ENCODE measurements at places on chromosomes 16 and 17. TPM values are rescaled to one million over a fixed set of nuclear protein-coding genes. Genes with fewer than 3 reads are reported as not detected.

GRCh38 chr17:17813055-17813724, 23.6 kb downstream of the SREBF1 start:
- no peak for DNase-seq
- no peaks in the 10 kb centered on the region for H3K36me3 ChIP-seq
- no peak overlapping the region for H3K4me3 ChIP-seq
- H3K27ac ChIP-seq = no peak overlapping the region
- H3K4me1 ChIP-seq = peaks cover 4% of the 10 kb centered on the region
- H3K27me3 ChIP-seq = peaks cover 43% of the 10 kb centered on the region

DNA sequence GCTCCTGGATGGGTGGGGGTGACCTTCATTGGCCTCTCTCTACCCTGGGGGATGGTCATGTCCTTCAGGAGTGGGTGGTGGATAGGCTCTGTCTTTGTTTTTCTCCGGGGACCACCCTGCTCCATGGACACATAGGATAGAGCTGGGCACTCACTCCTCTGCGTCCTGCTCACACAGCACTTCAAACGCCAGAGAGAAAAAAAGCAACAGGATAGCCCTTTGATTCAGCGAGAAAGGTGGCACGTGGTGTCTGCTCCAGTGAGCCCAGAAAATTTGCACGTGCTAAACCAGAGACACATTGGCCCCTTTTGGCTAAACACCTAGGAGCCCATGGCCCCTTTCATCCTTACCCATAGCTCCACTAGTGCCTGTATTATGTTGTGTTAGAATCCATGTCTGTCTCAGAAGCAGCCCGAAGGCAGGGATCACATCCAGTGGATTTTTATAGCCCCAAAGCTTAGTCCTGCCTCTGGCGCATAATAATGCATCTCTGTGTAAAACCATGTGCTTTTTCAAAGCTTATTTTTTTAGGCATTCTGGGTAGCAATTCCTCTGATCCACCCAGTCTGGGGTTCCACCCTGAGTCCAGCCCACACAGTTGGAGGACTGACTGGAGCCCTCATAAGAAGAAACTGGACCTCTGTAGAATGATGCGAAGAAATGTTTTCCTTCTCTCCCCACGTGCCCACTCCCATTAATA, 90.1 kb downstream of the ASIC2 start:
- peaks cover 3% of the 10 kb centered on the region for H3K27me3 ChIP-seq
- H3K4me3 ChIP-seq = no peak overlapping the region
- H3K27ac ChIP-seq = no peak overlapping the region
- no peak for DNase-seq
- peaks cover 7% of the 10 kb centered on the region for H3K36me3 ChIP-seq

Gene PPP1R1B
- total RNA-seq = not detected

DNA sequence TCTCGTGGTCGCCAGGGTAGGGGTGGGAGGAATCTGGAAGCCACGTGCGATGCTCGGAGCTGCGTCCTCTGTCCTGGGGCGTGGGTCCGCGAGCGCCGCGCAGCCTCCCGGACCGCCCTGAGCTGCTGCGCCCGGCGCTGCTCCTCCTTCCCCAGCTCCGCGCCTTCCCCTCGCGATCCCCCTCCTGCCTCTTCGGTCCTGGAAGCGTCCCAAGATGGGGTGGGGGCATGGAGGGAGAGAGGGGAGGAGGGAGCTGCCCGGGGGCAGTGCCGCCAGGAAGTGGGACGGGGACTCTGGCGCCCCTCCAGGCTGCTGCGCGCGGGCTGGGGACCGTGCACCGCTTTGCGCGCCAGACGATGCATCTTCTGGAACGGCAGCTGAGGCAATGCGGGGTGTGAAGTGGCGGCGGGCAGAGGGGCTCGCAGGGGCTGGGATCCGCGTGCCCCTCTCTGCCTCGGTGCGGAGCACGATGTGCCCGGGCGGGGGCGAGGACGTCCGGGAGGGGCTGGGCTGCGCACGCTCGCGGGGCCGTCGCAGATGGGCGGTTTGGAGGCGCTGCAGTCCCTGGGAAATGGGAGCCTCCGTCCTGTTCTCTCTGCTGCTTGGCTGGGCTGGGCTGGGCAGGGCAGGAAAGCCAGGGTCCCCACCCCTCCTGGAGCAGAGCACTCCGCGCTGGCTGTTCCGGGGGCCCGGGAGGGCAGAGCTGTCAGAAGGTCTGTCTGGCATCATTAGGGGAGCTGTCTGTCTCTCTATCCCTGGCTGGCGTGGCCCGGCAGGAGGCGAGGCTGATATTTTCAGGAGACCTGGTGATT, 388.0 kb downstream of the SEC14L1 start:
- H3K36me3 ChIP-seq = peaks cover 7% of the 10 kb centered on the region
- no peak overlapping the region for H3K27ac ChIP-seq
- no peaks in the 10 kb centered on the region for H3K4me1 ChIP-seq
- DNase-seq = no peak
- H3K4me3 ChIP-seq = no peak overlapping the region

GRCh38 chr16:66426112-66427035, 721 bp upstream of the BEAN1 start:
- no peak overlapping the region for H3K27ac ChIP-seq
- peaks cover 40% of the 10 kb centered on the region for H3K27me3 ChIP-seq
- H3K36me3 ChIP-seq = no peaks in the 10 kb centered on the region
- H3K4me1 ChIP-seq = peaks cover 5% of the 10 kb centered on the region
- DNase-seq = no peak

Gene TUBD1
- 4.9 TPM for total RNA-seq

Gene CCDC92B
- not detected for total RNA-seq

GRCh38 chr16:48386559-48387312, 1.5 kb upstream of the SIAH1 start:
- no peak for DNase-seq
- H3K27me3 ChIP-seq = peaks cover 3% of the 10 kb centered on the region
- no peaks in the 10 kb centered on the region for H3K36me3 ChIP-seq
- peaks cover 19% of the 10 kb centered on the region for H3K4me1 ChIP-seq
- H3K27ac ChIP-seq = no peak overlapping the region
- no peak overlapping the region for H3K4me3 ChIP-seq

- H3K27ac ChIP-seq = no peak overlapping the region
- peaks cover 24% of the 10 kb centered on the region for H3K4me1 ChIP-seq
- H3K27me3 ChIP-seq = peaks cover 3% of the 10 kb centered on the region
- DNase-seq = no peak
- peak overlapping the region; percentile 81 for H3K4me3 ChIP-seq
Observed at GRCh38 chr17:55320594-55321426, 56.0 kb downstream of the HLF start.

- no peak for DNase-seq
- H3K4me1 ChIP-seq = peaks cover 17% of the 10 kb centered on the region
- no peak overlapping the region for H3K4me3 ChIP-seq
- no peaks in the 10 kb centered on the region for H3K36me3 ChIP-seq
- H3K27me3 ChIP-seq = peaks cover 27% of the 10 kb centered on the region
Observed at GRCh38 chr16:84314814-84315213, 20.1 kb downstream of the WFDC1 start.

DNA sequence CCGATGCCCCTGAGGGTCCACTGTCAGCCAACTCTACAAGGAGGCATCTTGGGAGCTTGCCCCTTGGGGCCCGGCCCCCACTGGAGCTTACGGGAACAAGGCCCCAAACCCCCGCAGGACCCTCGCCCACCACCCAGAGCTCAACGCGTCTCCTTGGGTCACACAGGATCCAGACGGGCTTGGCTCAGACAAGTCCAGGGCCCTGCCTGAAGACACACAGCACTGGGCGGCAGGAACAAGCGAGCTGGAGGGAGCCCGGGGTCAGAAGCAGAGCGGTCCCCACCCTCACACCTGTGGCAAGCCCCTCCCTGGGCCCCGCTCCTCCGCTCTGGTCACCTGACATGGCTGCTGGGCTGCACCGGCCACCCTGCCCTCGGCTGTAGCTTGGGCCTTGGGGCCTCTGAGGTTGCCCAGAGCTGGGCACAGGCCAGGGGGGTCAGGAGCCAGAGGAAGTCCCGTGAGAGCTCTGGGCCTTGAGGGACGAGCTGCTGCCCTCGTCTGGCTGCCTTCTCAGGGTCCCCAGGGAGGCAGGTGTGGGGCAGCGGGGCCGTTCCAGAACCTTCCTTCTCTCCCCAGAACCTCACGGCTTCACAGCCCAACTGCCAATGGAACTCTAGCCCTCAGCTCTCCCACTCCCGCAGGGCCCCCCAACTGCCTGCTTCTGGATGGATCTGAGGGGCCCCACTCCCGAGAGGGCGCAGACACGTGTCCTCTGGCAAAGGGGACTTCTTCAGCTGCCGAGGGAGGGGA, at the start of gene CCDC154:
TSS of gene CCDC154 (minus strand) at position 577 of the 750 bp plus-strand sequence. CDS start at position 343, 234 bp downstream.
- H3K27ac ChIP-seq = no peak within 1 kb of the TSS
- DNase-seq = no peak
- H3K4me1 ChIP-seq = no peaks in the 10 kb centered on the region
- no peak within 1 kb of the TSS for H3K4me3 ChIP-seq
- H3K27me3 ChIP-seq = no peaks in the 10 kb centered on the region
- no peaks in the 10 kb centered on the region for H3K36me3 ChIP-seq

DNA sequence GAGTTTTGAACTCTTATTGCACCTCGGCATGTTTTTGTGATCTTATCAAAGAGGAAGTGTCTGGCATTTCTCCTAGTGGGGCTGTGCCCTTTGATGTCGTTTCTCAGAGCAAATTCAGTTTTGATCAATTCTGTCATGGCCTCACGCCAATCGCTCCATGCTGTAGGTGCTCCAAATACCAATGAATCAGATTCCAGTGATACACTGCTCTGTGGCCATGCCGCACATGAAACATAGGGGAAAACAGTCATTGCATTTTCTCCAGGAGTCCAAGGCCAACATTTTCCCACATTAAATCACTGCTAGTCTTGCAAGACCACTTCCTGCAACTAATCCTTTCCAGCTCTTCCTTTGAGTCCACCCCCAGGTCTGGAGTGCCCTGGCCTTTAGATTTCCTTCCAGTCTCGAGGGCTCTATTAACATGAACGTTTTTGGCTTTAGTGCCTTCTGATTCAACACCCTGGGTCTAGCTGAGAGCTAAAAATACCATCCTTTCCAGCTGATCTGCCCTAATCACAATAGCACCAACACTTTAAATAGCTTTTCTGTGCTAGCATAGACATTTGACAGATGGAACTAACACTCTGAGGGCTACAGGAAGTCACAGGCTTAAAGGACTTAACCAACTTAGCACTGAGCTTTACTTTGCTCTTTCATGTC, 18.2 kb upstream of the RASL10B start:
- H3K36me3 ChIP-seq = peaks cover 10% of the 10 kb centered on the region
- peak; percentile 88 for DNase-seq

Gene ANKFN1
- total RNA-seq = 0.07 TPM

Gene KRTAP9-6
- total RNA-seq = not detected

Gene KDM6B
- total RNA-seq = 12.4 TPM

DNA sequence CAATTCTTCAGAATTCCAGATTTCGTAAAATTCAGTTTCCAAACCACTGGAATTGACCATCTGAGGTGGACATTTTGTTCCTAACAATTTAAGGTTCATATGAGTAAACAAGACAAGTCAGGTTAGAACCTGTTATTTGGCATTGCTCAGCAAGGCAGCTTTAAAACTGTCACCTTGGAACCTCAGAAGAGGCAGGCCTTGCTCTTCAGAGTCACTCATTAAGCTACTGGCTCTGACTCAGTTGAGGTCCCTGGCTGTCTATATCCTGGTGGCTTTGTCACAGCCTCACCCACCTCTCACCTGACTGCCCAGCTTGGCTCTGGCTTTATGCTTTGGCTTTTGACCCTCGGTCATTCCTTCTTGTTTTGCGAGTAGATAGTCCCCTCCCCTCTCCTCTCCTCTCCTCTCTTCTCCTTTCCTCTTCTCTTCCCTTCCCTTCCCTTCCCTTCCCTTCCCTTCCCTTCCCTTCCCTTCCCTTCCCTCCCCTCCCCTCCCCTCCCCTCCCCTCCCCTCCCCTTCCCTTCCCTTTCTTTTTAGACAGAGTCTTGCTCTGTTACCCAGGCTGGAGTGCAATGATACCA, 238.4 kb downstream of the SHISA9 start:
- no peak overlapping the region for H3K27ac ChIP-seq
- H3K4me3 ChIP-seq = no peak overlapping the region
- H3K4me1 ChIP-seq = no peaks in the 10 kb centered on the region

GRCh38 chr16:10228779-10229178, 46.6 kb upstream of the GRIN2A start:
- no peak overlapping the region for H3K4me3 ChIP-seq
- no peak overlapping the region for H3K27ac ChIP-seq
- H3K27me3 ChIP-seq = peaks cover 2% of the 10 kb centered on the region
- no peaks in the 10 kb centered on the region for H3K4me1 ChIP-seq

Gene KRTAP9-4
- total RNA-seq = not detected

Gene SLC16A13
- 2.4 TPM for total RNA-seq

Gene PTX4
- 0.14 TPM for total RNA-seq

Gene TPPP3
- total RNA-seq = not detected

- H3K4me1 ChIP-seq = peaks cover 29% of the 10 kb centered on the region
- H3K4me3 ChIP-seq = peak overlapping the region; percentile 97
- H3K27me3 ChIP-seq = peaks cover 2% of the 10 kb centered on the region
- no peak for DNase-seq
- H3K36me3 ChIP-seq = peaks cover 31% of the 10 kb centered on the region
- H3K27ac ChIP-seq = peak overlapping the region; percentile 94
Observed at GRCh38 chr16:69340095-69340644, 598 bp downstream of the NIP7 start.

Gene SSTR5
- total RNA-seq = not detected

DNA sequence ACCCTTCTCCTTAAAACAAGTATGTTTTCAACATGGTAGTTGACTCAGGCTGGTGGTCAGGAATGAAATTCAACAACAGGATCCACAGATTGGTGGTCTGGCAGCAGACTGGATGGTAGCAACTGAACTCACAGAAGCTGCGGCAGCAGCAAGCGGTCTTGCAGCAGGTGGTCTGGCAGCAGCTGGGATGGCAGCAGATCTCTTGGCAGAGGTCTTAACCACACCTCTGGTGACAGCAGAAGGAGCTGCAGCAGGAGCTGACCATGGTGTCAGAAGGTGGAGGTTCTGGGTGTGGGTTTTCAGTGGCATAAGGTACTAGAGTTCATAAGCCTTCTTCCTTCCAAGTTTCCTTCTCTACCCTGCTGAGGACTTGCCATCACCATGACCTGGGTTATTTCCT, 2.2 kb upstream of the KRTAP4-1 start:
- no peak for DNase-seq
- peaks cover 5% of the 10 kb centered on the region for H3K4me1 ChIP-seq
- no peaks in the 10 kb centered on the region for H3K36me3 ChIP-seq
- peaks cover 12% of the 10 kb centered on the region for H3K27me3 ChIP-seq
- H3K27ac ChIP-seq = no peak overlapping the region

- H3K36me3 ChIP-seq = peaks cover 4% of the 10 kb centered on the region
- peaks cover 15% of the 10 kb centered on the region for H3K27me3 ChIP-seq
- H3K27ac ChIP-seq = no peak overlapping the region
- no peak for DNase-seq
Observed at GRCh38 chr16:56279132-56279531, 87.8 kb downstream of the GNAO1 start.

GRCh38 chr16:86941731-86942130, 363.4 kb downstream of the FOXL1 start:
- no peak overlapping the region for H3K27ac ChIP-seq
- H3K4me1 ChIP-seq = peaks cover 45% of the 10 kb centered on the region
- H3K4me3 ChIP-seq = no peak overlapping the region
- H3K27me3 ChIP-seq = peaks cover 27% of the 10 kb centered on the region
- no peak for DNase-seq
